AG04449 (cell line): ENCODE measurements at places on chromosomes 6 and 20.

- no peak for DNase-seq
Measured at GRCh38 chr6:154427446-154427845, 70.8 kb upstream of the IPCEF1 start.

DNA sequence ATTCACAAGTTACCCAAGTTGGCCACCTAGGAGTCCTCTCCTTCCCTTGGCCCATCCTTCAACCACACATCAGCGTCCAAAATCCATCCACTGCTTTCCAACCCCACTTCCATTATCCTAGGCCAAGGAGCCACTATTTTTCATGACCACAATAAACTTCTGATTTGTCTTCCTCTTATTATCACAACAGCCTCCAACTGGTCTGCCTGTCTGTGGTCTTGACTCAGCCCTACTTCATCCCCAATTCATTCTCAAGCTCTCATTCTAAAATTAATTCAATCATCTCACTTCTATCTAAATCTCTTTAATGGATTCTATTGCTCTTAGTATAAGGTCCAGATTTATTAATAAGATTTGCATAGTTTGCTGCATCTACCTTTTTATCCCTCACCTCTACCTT, 189.0 kb upstream of the PRDM1 start:
- no peak for DNase-seq

- no peak for DNase-seq
Measured at GRCh38 chr6:169795196-169795595, 43.8 kb downstream of the ERMARD start.

- no peak for DNase-seq
Measured at GRCh38 chr6:154773610-154774089, 40.4 kb downstream of the SCAF8 start.

- no peak for DNase-seq
Measured at GRCh38 chr6:161772176-161772575, 498.3 kb upstream of the AGPAT4 start.

DNA sequence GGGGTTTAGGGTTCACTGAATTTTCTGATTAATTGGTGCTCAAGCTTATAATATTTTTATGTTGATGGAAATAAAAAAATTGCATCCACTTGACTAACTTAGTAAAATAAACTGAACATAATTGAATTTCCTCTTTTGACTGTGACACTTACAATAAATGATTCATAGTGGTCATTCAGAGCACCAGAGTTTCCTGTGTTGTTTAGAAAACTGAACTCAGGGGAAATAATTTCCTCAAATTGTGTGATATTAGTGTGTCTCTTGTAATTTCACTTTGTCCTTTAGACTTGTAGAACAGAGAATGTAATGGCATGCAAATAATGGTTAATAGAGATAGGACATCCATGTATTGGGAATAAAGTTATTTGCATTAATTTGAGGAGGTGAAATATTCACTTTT, 319.7 kb upstream of the MAN1A1 start:
- DNase-seq = no peak

- no peak for DNase-seq
Measured at GRCh38 chr6:30163918-30164654, 740 bp downstream of the TRIM15 start.

DNA sequence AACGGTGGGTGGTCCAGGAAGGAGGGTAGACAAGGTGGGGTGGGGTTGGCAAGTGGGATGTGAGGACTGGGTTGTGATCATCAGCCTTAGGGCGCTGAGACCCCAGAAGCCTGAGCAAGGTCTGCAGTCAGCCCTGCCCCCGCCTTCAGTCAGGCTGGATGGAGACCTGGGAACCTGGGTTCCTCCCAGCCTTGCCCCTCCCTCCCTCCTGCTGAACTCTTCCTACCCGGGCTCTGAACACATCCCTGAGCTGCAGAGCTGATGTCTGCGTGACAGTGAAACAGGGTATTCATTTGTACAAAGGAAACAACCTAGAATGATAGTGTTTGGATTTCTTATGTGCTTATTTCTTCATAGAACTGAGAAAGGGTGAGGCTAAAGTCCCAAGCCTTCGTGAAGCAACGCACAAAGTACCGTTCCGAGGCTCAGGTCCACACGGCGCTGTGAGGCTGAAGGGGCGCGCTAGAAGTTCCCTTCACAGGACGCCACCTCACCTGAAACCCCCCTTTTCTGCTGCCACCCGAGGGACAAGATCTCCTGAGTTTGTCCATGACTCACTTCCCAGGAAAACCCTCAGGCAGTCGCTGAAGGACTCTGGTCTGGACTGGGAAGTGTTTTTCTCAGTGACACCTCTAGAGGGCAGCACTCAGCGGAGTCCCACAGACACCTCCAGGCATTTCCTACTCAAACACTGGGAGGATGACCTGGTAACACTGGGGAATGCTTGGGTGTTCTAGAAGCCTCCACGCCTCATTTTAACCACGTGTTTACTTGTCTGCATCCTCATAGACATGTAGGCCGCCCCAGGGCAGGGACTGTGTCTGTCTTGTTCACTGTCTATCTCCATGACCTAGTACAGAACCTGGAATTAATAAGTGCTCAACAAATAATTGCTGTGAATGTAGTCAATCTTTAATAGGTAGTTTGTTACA, 1.2 kb downstream of the GSTA5 start:
- no peak for DNase-seq

DNA sequence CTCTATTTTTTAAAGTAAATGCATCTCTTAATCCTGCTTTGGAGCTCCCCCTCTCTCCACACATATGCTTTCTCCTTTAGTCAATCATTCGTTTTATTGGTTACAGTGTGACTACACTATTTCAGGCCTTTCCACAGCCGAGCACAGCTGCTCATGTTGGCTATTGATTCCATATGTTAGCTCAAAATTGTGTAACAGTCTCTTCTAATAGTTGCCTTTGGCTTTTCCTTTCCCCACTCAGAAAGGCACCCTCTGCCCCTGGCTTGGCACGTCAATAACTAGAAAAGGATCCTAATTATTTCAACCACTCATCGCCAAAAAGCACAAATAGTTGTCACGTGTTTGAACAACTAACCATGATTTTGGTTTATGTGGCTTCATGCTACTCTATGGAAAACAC, 410.3 kb upstream of the SLC35B3 start:
- DNase-seq = no peak

GRCh38 chr6:168756009-168756634, 315.1 kb downstream of the SMOC2 start:
- DNase-seq = no peak

- DNase-seq = no peak
Measured at GRCh38 chr6:54087721-54088120, 23.5 kb upstream of the MLIP start.

- no peak for DNase-seq
Measured at GRCh38 chr20:346640-347316, at the start of gene NRSN2. TSS of gene NRSN2 (plus strand) at chr20:347111. CDS start at chr20:349644, 2,533 bp downstream.

GRCh38 chr20:12698817-12699216, 310.0 kb upstream of the SPTLC3 start:
- no peak for DNase-seq

GRCh38 chr6:150377211-150377781, 8.5 kb downstream of the IYD start:
- DNase-seq = no peak

- DNase-seq = no peak
Measured at GRCh38 chr6:65545920-65546319, 161.1 kb downstream of the EYS start.

DNA sequence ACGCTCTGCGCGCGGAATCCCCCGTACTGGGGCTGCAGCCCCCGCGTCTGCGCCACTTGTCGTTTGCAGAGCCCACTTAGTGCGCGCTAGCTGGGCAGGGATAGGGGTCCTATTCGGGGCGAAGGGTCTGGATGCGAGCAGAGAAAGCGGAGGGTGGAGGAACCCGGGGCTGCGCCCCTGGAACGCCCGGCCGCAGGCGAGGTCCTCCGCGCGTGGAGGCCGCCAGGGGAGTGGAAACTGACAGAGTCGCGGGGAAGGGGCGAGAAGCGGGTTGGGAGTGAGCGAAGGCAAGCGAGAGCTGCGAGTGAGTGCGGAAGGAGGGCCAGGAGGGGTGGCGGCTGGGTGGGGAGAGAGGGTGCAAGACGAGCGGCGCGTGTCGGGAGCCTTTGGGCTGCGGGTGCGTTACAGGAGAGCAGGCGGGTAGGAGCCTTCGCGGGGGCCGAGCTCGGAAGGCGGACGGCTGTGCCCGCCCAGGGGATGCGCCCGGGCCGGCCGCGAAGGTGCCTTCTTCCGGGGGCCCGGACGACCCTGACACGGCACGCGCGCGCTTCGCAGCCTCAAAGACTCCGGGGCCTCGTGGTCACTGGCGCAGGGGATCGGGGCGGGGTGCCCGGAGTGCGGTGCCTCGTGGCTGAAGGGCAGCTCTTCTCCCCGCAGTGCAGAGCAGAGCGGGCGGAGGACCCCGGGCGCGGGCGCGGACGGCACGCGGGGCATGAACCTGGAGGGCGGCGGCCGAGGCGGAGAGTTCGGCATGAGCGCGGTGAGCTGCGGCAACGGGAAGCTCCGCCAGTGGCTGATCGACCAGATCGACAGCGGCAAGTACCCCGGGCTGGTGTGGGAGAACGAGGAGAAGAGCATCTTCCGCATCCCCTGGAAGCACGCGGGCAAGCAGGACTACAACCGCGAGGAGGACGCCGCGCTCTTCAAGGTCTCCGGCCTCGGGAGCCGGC, 1.2 kb downstream of the IRF4 start:
- DNase-seq = no peak

GRCh38 chr20:48906221-48906877, 15.2 kb upstream of the ARFGEF2 start:
- DNase-seq = no peak

- no peak for DNase-seq
Measured at GRCh38 chr6:82072121-82072521, 175.4 kb downstream of the IBTK start.

DNA sequence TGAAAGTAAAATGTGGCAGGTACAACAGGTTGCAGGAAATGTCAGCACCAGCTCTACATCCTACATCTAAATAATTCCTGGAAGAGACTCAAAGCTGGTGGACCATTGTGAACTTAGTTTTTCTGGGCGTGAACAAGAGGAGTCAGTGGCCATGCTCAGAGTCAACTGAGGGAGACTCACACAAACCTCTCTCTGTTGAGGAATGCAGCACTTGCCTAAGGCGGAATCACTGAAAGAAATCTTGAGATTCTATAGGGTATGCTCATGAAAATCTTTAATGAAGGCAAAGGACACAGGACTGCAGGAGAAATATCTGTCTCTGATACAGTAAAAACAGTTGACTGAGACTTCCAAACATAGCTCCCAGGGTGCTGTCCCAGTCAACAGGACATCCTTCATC, 22.5 kb downstream of the SLC17A4 start:
- no peak for DNase-seq

DNA sequence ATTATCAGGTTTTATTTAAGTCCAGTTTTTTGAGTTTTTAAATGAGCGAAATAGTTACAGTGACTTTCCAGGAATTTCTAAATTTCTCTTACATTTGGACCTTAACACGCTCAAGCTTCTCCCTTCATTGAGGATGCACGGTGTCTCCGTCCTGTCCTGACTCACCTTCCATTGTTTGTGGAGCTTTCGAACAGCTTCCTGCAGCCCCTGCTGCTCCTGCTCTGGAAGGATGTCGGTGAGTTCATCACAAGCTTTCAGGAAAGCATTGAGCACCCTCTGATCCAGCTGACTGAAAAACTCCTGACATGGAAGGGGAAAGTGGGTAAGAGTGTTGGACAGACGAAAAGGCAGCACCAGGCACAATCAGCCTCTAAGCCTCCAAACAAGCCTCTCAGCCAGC, 183.7 kb downstream of the SYNE1 start:
- DNase-seq = no peak

- no peak for DNase-seq
Measured at GRCh38 chr20:59814840-59815340, 118.5 kb downstream of the SYCP2 start.

- DNase-seq = no peak
Measured at GRCh38 chr20:62525014-62525413, 49.2 kb upstream of the GATA5 start.

GRCh38 chr6:170137176-170137891, 153.5 kb downstream of the DLL1 start:
- DNase-seq = no peak

- DNase-seq = no peak
Measured at GRCh38 chr6:53233309-53233708, 84.7 kb upstream of the GCM1 start.

DNA sequence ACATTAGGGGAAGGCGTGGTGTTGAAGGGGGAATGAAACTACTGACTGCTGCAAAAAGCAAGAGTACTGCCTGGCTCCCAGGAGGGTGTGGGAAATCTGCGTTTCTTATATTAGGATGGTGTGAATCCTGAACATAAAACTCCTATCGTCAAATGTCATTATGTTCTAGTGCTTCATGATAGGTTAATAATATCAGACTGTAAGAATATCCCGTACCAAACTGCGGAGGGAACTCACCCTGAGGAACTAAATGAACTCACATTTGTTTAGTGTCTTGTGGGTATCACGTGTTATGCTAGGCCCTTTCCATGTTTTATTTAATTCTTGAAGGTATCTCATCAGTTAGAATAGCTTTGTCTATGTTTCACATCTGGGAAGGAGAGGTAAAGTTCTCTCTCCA, 610.7 kb downstream of the QKI start:
- no peak for DNase-seq

GRCh38 chr20:38063911-38064530, 30.5 kb downstream of the RPRD1B start:
- no peak for DNase-seq

DNA sequence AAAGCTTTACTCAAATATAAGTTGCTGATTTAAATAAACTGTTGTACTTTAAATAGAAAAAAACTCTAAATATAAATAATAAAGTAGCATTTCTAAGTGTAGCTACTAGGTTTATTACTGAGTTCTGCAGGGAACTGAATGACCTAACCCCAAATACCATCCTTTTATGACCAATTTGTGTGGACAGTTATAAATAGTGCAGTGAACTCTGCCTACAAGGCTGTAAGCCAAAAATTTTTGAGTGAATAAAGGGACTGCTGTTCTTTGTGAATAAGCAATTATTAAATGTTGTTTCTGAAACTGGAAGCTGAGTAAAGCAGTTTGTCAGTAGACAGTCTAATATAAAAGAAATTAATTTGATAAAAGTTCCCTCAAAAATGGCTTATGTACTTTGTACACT, 90.8 kb upstream of the ELOVL5 start:
- no peak for DNase-seq

GRCh38 chr6:53918854-53919510, 124.2 kb downstream of the LRRC1 start:
- DNase-seq = no peak

GRCh38 chr6:134875367-134875766, 74.5 kb downstream of the ALDH8A1 start:
- no peak for DNase-seq
